Activated CD4-positive, alpha-beta T cell treated with anti-CD3 and anti-CD28 coated beads for 36 hours (primary cell): ENCODE measurements at places on chromosomes 13 and 19. TPM values are rescaled to one million over a fixed set of nuclear protein-coding genes. Genes with fewer than 3 reads are reported as not detected.

Gene C19orf33
- total RNA-seq = not detected

Gene VASP
- 153 TPM for total RNA-seq

- H3K4me3 ChIP-seq = no peak overlapping the region
- peak overlapping the region; percentile 19 for H3K27ac ChIP-seq
- H3K36me3 ChIP-seq = no peaks in the 10 kb centered on the region
- DNase-seq = no peak
Observed at GRCh38 chr13:113948034-113948742, 25.7 kb downstream of the C13orf46 start.

Gene SLAIN1
- 39.8 TPM for total RNA-seq

DNA sequence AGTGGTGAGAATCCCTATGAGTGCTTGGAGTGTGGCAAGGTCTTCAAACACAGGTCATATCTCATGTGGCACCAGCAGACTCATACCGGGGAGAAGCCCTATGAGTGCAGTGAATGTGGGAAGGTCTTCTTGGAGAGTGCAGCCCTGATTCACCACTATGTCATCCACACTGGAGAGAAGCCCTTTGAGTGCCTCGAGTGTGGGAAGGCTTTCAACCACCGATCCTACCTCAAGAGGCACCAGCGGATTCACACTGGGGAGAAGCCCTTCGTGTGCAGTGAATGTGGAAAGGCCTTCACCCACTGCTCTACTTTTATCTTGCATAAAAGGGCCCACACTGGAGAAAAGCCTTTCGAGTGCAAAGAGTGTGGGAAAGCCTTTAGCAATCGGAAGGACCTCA, 18.7 kb upstream of the AURKC start:
- no peak for DNase-seq
- no peaks in the 10 kb centered on the region for H3K27me3 ChIP-seq
- H3K4me1 ChIP-seq = no peaks in the 10 kb centered on the region
- H3K36me3 ChIP-seq = peaks cover 84% of the 10 kb centered on the region
- no peak overlapping the region for H3K27ac ChIP-seq
- no peak overlapping the region for H3K4me3 ChIP-seq

DNA sequence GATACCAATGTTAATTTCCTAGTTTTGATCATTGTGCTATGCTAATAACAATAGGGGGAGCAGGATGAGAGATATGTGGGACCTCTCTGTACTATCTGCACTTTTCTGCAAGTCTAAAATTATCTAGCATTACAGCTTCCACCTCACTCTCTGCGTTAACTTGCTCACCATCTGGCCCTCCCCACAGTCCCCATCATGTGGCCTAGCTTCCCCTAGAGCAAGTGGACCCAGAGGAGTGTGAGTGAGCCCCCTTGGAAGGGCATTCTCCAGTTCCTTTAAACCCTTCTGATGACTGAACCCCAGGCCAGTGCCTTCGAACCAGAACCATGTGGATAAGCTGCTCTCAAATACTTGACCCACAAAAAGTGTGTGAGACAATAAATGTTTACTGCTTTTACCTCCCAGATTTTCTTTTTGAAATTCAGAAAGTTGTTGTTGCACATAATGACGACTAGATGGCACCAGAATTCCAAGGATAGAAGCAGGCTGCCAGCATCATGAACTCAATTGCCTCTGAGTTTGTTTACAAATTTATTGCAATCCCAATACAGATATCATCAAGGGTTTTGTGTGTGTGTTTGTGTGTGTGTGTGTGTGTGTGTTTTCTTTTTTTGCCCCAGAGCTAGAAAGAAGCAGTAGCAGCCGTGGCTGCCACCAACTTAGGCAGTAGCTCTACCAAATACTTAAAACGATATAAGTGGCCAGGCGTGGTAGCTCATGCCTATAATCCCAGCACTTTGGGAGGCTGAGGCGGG, 49.0 kb upstream of the ZNF780A start:
- no peaks in the 10 kb centered on the region for H3K27me3 ChIP-seq
- H3K4me1 ChIP-seq = peaks cover 13% of the 10 kb centered on the region
- no peak for DNase-seq
- H3K4me3 ChIP-seq = no peak overlapping the region
- no peaks in the 10 kb centered on the region for H3K36me3 ChIP-seq

Gene MYO9B
- total RNA-seq = 98.5 TPM

GRCh38 chr19:12163826-12164225, 930 bp downstream of the ZNF136 start:
- peak overlapping the region; percentile 98 for H3K4me3 ChIP-seq
- DNase-seq = no peak
- peaks cover 40% of the 10 kb centered on the region for H3K4me1 ChIP-seq
- H3K27me3 ChIP-seq = no peaks in the 10 kb centered on the region
- peaks cover 22% of the 10 kb centered on the region for H3K36me3 ChIP-seq
- peak overlapping the region; percentile 99 for H3K27ac ChIP-seq

Gene CRLF1
- not detected for total RNA-seq

GRCh38 chr19:24062190-24062589, 24.8 kb upstream of the ZNF254 start:
- no peaks in the 10 kb centered on the region for H3K27me3 ChIP-seq
- peak overlapping the region; percentile 6 for H3K27ac ChIP-seq
- peaks cover 14% of the 10 kb centered on the region for H3K4me1 ChIP-seq
- H3K4me3 ChIP-seq = no peak overlapping the region
- peaks cover 46% of the 10 kb centered on the region for H3K36me3 ChIP-seq

Gene DACH1
- total RNA-seq = 0.09 TPM

- H3K4me3 ChIP-seq = peak overlapping the region; percentile 15
- no peak overlapping the region for H3K27ac ChIP-seq
- no peak for DNase-seq
- peaks cover 13% of the 10 kb centered on the region for H3K36me3 ChIP-seq
- H3K4me1 ChIP-seq = peaks cover 31% of the 10 kb centered on the region
Observed at GRCh38 chr19:18433735-18434398, 4.1 kb downstream of the ISYNA1 start.

Gene ZNF382
- 14.9 TPM for total RNA-seq

Gene LILRB3
- total RNA-seq = not detected

DNA sequence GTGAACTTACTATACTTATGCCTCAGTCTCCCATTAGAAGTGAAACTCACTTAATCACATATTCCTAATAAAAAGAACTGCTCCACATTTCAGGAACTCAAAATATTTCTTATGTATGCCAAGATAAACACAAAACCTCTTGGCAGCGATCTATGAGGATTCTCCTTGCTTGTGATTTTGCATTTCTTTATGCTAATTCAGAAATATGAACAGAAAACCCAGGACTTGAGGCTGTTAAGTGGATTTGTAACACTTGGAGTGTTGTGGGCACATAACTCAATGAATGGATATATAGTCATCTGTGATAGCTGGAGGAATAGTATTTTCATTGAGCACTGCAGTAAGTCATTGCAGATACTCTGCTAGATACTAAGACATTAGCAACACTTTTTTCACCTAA, 5.6 kb upstream of the KATNAL1 start:
- H3K27ac ChIP-seq = no peak overlapping the region
- no peak overlapping the region for H3K4me3 ChIP-seq
- DNase-seq = no peak
- peaks cover 26% of the 10 kb centered on the region for H3K4me1 ChIP-seq

Gene GNA15
- total RNA-seq = 70.9 TPM

DNA sequence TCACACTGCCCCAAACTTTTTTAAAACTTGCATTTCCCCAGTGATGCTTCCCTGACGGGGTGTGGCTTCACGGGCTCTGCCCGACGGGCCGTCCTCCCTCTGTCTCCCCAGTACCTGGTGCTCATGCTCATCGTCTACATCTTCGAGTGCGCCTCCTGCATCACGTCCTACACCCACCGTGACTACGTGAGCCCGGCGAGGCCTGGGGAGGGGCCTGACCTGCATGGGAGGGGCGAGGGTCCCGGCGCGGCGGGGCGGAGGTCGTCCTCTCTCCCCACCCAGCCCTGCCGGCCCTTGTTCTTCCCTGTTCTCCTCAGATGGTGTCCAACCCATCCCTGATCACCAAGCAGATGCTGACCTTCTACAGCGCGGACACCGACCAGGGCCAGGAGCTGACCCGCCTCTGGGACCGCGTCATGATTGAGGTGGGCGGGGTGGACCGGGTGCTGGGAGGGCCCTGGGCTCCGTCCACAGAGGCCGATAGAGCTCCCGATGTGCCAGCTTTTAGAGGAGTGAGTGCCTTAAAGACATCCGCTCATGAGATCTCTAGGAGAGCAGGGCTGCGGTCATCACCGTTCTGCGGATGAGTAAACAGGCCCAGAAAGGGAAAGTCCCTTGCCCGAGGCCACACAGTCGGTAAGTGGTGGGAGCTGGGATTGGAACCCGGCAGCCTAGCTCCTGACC, 6.9 kb downstream of the UPK1A start:
- H3K4me1 ChIP-seq = peaks cover 9% of the 10 kb centered on the region
- peaks cover 25% of the 10 kb centered on the region for H3K27me3 ChIP-seq
- H3K4me3 ChIP-seq = peak overlapping the region; percentile 71
- no peaks in the 10 kb centered on the region for H3K36me3 ChIP-seq
- DNase-seq = peak; percentile 83
- no peak overlapping the region for H3K27ac ChIP-seq

GRCh38 chr13:93778548-93778947, 551.9 kb downstream of the GPC6 start:
- no peak for DNase-seq
- H3K4me3 ChIP-seq = no peak overlapping the region
- no peak overlapping the region for H3K27ac ChIP-seq
- peaks cover 4% of the 10 kb centered on the region for H3K27me3 ChIP-seq
- no peaks in the 10 kb centered on the region for H3K4me1 ChIP-seq
- H3K36me3 ChIP-seq = no peaks in the 10 kb centered on the region

Gene DNM2
- total RNA-seq = 185 TPM

DNA sequence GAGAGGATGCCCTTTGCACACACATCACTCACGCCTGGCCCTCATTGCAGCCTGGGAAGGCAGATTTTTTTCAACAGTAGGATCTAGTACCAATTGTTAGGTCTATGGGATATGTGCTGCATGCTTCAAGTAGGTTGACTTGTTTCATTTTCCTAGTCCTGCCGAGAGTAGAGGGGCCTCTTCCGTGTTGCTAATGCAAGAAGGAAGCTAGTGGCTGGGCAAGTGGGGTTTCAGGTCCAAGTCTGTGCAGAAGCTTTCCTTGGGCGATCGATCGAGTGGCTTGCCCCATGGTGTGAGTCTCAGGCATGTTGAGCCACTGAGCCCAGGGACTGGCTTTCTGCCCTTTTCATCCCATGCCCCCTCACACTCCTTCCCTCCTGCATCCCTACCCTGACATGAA, 13.7 kb downstream of the ILF3 start:
- peaks cover 35% of the 10 kb centered on the region for H3K4me1 ChIP-seq
- H3K27me3 ChIP-seq = no peaks in the 10 kb centered on the region
- peak overlapping the region; percentile 34 for H3K27ac ChIP-seq
- peaks cover 36% of the 10 kb centered on the region for H3K36me3 ChIP-seq
- no peak overlapping the region for H3K4me3 ChIP-seq

Gene QPCTL
- total RNA-seq = 18.7 TPM

GRCh38 chr13:76036176-76036575, 400.0 kb downstream of the LMO7 start:
- no peak overlapping the region for H3K27ac ChIP-seq
- H3K4me3 ChIP-seq = no peak overlapping the region
- no peaks in the 10 kb centered on the region for H3K36me3 ChIP-seq
- no peak for DNase-seq
- H3K27me3 ChIP-seq = peaks cover 6% of the 10 kb centered on the region

Gene B9D2
- total RNA-seq = 5.2 TPM

DNA sequence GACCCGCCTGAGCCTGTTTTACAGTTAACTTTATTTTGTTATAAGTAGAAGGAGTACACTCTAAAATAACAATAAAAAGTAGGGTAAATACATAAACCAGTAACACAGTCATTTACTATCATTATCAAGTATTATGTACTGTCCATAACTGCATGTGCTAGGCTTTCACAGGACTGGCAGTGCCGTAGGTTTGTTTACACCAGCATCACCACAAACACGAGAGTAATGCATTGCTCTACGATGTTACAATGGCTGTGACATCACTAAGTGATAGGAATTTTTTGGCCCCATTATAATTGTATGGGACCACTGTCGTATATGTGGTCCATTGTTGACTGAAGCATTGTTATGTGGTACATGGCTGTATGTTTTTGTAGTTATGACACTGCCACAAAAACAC, 41.3 kb upstream of the SLC7A9 start:
- no peak overlapping the region for H3K27ac ChIP-seq
- H3K36me3 ChIP-seq = peaks cover 37% of the 10 kb centered on the region
- H3K4me3 ChIP-seq = no peak overlapping the region
- H3K27me3 ChIP-seq = no peaks in the 10 kb centered on the region

DNA sequence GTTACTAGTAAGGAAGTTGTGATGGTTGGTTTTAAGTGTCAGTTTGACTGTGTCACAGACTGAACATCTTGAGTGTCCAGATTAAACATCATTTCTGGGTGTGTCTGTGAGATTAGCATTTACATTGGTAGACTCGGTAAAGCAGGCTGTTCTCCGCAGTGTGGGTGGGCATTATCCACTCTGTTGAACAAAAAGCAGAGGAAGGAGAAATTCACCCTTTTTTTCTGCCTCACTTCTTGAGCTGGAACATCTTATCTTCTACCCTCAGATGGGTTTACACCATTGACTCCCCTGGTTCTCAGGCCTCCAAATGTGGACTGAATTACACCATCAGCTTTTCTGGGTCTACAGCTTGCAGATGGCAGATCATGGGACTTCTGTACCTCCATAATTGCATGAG, 63.7 kb upstream of the ZDHHC20 start:
- no peak for DNase-seq
- no peak overlapping the region for H3K4me3 ChIP-seq
- H3K36me3 ChIP-seq = peaks cover 21% of the 10 kb centered on the region
- H3K27ac ChIP-seq = no peak overlapping the region

DNA sequence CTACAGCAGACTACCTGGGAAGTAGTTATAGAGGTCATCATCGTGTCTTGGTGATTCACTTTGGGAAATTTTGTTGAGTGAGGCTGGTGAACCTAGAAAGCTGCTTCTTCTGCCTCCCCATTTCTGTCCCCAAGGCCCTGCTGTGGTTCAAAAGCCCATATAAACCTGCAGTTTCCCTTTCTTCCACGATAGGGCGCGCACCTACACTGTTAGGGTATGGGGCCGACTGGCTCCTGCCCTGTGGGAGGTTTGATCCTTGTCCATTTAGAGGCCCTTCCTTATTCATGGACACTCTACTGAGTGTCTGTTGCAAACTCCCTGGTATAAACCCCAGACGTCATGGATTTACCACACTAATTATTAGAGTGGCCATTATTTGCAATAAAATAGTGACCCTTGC, 191.8 kb downstream of the GGACT start:
- H3K36me3 ChIP-seq = peaks cover 3% of the 10 kb centered on the region
- no peak for DNase-seq
- no peaks in the 10 kb centered on the region for H3K27me3 ChIP-seq
- H3K4me1 ChIP-seq = peaks cover 31% of the 10 kb centered on the region

Gene FSD1
- total RNA-seq = 25.3 TPM

- no peak overlapping the region for H3K4me3 ChIP-seq
- no peak for DNase-seq
- no peak overlapping the region for H3K27ac ChIP-seq
Observed at GRCh38 chr19:31506102-31506501, 156.9 kb upstream of the TSHZ3 start.

Gene TTC9B
- total RNA-seq = not detected

- H3K4me3 ChIP-seq = no peak overlapping the region
- peaks cover 7% of the 10 kb centered on the region for H3K4me1 ChIP-seq
- H3K36me3 ChIP-seq = peaks cover 16% of the 10 kb centered on the region
Observed at GRCh38 chr19:12868540-12869112, 12.6 kb downstream of the DNASE2 start.

- H3K27me3 ChIP-seq = no peaks in the 10 kb centered on the region
- no peaks in the 10 kb centered on the region for H3K4me1 ChIP-seq
- peak; percentile 82 for DNase-seq
- peaks cover 14% of the 10 kb centered on the region for H3K36me3 ChIP-seq
- no peak overlapping the region for H3K4me3 ChIP-seq
Observed at GRCh38 chr19:44988896-44989556, 12.2 kb upstream of the RELB start.

GRCh38 chr19:39084732-39085080, 538 bp downstream of the ACP7 start:
- DNase-seq = no peak
- no peaks in the 10 kb centered on the region for H3K36me3 ChIP-seq
- peaks cover 44% of the 10 kb centered on the region for H3K27me3 ChIP-seq
- peak overlapping the region; percentile 12 for H3K4me3 ChIP-seq
- peaks cover 13% of the 10 kb centered on the region for H3K4me1 ChIP-seq

Gene SIAH3
- total RNA-seq = 0.18 TPM

Gene PRX
- 1.0 TPM for total RNA-seq
